Large intestine (tissue), 12 donors: ENCODE measurements at places on chromosomes 1 and 21. TPM values are rescaled to one million over a fixed set of nuclear protein-coding genes. Genes with fewer than 3 reads are reported as not detected.

- DNase-seq, result no peak
Measured at GRCh38 chr1:173224949-173225348, 17.8 kb upstream of the TNFSF4 start.

The BEND5 gene
- polyA plus RNA-seq, result 7.7 TPM

The OR2L2 gene
- polyA plus RNA-seq, result 0.52 TPM

The BSND gene
- not detected for polyA plus RNA-seq

DNA sequence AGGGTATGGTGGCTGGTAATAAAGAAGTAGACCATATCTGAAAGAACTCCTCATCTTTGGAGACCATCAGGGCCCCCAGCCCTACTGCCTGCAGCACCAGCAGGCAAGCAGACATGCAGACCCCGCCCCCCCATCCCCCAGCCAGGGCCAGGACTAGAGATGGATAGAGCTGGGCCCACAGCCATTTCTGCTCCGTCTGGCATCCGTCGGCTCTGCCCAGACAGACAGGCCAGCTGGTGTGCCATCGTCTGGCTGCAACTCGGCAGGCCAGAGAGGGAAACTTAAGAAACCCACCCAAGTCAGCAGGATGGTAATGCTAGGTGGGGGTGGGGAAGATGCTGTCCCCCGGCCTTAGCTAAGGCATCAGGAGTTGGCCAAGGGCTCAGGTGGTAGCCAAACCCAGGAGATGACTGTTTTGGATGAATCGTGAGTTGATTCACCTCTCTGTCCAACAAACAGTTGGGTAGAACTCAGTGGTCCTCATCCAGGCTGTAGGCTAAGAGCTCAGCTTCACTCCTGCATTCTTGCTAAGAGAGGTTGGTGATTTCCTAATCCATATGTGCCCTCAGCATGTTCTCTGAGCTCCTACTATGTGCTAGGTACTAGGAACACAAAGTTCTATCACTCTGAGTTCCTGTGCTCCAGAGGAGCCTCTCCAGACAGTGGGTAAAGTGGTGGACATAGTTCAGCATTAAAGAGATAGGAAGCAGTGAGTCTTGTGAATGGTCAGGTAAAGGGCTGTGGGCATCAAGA, 23.2 kb upstream of the TMEM222 start:
- DNase-seq, result no peak

- DNase-seq, result no peak
Measured at GRCh38 chr21:36061445-36061844, 1.1 kb upstream of the SETD4 start.

DNA sequence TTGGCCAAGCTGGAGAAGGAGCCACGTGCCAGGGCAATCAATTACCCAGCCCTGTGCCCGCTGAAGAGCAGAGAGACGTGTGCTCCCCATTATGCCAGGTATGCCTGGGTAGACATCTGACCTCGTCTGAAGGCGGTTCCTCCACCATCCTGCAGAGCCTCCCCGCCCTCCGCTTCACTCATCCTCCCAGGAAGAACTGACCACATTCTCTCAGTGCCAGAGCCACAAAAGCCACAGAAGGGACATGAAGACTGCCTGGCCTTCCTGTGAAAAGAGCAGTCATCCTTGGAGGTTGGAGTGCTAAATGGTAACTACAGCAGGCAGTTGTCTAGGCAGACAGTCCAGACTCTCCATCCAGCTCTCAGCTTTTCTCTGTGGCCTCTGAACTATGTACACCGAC, 12.0 kb downstream of the SYT2 start:
- no peak for DNase-seq

- DNase-seq, result no peak
Measured at GRCh38 chr1:169288011-169288414, 79.6 kb downstream of the NME7 start.

DNA sequence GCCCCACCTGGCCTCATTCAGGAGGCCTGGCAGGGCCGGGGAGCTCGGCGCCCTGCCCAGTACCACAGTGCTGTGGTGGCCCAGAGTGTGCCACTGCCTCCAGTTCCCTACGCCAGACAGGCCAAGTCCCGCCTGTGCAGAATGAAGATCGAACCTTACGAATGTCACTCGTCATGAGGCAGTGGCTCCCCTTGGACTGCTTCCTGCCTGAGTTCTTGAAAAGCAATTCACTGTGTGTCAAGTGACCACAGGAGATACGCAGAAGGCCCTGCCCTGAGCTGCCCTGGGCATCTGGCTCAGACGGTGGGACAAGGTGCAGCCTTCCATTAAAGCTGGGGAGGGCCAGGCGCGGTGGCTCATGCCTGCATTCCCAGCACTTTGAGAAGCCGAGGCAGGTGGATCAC, 49.6 kb upstream of the LRP8 start:
- DNase-seq, result peak; percentile 23

- no peak for DNase-seq
Measured at GRCh38 chr1:84379138-84379916, 19.0 kb upstream of the DNASE2B start.

The FCRL2 gene
- 0.15 TPM for polyA plus RNA-seq

DNA sequence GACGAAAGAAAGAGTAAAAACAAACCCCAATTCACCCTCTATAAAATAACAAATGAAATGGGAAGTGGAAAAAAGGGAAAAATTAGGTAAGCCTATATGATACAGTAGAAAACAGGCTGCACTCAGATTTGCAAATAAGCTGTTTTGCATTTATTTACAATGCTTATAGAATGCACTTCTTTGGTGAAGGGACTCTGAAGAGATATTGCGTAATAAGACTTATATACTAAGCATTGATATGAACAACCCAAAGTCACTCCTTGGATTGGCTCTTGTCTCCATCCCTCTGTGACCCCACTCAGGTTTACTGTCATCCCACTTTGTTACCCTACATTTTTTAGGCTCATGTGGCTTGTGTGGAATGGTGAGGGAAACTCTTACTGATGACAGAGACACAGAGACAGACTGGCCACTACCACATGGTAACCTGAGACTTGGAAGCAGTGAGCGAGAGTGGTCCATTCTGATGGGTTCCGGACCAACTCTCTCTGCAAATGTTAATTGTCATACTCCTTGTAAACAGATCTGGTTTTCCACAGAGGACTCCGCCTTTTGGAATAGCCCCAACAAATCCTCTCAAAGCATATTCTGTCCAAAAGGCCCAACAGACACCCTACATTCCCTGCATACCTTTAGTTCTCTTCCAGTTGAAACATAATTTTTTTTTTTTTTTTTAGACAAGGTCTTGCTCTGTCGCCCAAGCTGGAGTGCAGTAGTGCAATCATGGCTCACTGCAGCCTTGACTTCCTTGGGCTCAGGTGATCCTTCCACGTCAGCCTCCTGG, 11.0 kb downstream of the GSTM5 start:
- no peak for DNase-seq

- DNase-seq, result peak; percentile 29
Measured at GRCh38 chr1:81681601-81682266, 119.0 kb upstream of the ADGRL2 start.

DNA sequence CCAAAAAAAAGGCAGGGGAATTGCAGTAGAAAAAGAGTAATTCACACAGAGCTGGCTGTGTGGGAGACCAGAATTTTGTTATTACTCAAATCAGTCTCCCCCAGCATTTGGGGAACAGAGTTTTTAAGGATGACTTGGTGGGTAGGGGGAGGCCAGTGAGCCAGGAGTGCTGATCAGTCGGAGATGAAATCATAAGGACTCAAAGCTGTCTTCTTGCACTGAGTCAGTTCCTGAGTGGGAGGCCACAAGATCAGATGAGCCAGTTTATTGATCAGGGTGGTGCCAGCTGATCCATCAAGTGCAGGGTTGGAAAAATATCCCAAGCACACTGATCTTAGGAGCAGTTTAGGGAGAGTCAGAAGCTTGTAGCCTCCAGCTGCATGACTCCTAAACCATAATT, 23.7 kb upstream of the EDARADD start:
- DNase-seq, result no peak

The PLA2G2D gene
- 0.18 TPM for polyA plus RNA-seq

DNA sequence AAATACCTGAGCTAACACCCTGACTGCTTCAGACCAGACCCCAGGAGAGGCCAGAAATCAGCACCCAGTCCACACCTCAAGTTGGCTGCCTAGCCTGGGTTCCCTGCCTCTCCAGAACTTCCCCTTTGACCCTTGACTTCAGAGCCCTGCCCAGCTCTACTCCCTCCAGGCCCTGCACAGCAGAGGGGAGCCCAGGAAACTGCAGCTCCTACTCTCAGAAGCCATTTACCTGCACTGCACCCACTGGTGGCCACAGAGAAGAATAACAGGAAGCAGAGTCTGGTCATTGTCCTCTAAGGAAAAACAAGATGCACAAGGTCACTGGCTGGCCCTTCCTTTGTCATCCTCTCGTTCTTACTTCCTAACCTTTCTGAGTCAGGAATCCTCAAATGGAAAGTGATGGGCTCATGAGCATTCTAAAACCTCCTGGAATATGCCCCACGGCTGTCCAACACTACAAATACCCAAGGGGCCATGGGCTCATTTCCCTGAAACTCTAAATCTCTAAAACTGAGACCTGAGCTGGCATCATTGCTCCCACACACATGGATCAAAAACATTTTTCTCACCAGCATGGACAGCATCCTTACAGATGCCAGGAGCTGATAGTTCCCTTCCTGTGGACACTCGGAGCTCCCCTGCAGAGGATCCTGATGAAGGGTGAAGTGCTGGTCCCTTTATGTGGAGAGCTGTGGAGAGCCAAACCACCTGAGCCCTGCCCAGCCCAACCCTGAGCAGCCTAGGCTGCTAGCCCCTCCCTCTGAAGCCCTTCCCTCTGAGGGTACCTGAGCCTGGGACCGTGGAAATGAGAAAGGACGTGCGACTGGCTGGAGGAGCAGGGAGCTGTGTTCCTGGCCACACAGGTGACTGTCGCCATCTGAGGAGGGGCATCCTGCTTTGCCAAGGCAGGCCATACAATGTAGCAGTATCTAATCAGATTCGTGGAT, at the start of gene ITLN2:
Gene ITLN2, minus strand, starts transcription at position 652 of the 947 bp plus-strand sequence. Its CDS starts 68 bp downstream, at position 584.
- peak; percentile 48 for DNase-seq

DNA sequence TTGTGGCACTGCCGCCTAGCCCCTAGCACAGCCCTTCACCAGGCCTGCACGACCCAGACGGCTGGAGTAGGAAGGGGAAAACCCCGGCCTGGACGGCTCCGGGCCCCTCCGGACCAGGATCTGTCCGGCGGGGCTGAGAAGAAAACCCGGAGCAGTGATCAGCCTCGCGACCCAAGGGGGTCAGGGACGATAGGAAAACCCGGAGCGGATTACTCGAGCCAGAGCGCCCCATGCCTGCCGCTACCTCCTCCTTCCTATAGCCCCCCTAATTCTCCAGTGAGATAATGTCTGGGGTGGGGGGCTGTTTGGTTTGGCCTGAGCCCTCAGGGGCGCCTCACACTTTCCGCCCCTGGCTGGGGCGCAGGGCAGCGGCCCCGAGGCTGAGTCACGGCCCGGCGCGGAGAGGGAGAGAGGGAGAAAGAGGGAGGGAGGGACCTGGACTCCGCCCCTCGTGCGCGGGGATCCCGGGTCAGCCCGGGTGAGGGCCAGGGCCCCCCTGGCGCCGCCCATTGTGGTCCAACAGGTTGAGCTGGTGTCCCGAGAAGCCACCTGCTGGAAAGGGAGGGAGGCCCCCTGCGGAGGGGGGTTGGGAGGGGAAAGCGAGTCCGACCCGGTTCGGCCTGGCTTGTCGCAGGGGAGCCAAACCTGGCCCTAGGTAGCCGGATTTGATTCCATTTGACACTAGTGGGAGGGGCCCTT, 1.7 kb upstream of the ZBTB7B start:
- DNase-seq, result peak; percentile 96

The P3R3URF gene
- not detected for polyA plus RNA-seq

GRCh38 chr21:36596174-36596573, 102.7 kb upstream of the SIM2 start:
- no peak for DNase-seq

The MAP10 gene
- 2.8 TPM for polyA plus RNA-seq

- no peak for DNase-seq
Measured at GRCh38 chr1:37325509-37326437, 148.6 kb upstream of the ZC3H12A start.

DNA sequence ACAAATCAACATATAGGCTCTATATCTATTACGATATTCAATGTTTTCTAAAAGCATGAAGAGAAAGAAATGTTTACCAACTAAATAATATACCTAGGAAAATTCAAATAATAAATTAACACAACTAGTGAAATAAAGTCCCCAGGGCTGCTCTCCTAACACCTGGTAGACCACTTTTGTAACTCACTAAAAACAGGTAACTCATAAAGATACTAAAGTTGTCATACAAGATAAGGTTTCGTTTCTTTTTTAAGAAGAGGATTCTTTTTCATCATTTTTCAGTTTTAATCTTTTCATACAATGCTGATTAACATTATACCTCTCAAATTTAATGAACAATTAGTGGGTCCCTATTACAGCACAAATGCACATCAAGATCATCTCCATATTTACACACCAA, 99.0 kb downstream of the ZZZ3 start:
- no peak for DNase-seq

The OPTC gene
- not detected for polyA plus RNA-seq

DNA sequence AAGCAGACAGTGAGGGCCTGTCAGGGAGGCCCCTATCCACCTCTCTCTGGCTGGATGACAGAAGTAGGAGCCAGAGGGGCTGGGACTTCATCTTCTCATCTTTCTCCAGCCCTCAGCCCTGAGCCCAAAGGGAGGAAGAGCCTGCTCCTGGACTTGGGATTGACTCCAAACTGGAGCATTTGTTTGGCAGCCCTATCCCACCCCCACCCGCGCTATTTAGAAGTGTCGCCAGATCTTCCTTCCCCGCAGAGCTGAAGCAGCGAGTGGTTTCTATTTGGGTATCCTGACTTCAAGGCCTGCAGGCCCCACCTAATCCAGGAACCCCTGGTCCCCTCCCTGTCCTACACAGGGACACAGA, 9.6 kb downstream of the NES start:
- DNase-seq, result peak; percentile 38

DNA sequence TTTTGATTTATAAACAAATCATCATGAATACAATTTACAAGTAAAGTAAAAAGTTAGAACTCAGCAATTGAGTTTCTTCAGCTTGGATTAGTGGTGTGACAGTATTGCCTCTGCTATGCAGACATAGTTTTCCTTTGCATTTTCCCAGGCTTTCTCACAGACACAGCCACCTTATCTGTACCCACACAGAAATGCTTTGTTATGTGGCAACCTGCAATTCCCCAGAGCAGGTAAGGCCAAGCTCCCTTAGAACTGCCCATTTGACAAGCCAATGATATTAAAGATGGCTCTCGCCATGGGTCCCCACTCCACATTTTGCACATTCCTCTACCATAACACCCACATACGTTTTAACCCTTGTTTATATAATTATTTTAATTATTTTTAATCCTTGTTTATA, 14.2 kb downstream of the FMO5 start:
- no peak for DNase-seq

The PLPP3 gene
- polyA plus RNA-seq, result 74.8 TPM
